ENCODE measurements at places on chromosomes 3 and 15.

GRCh38 chr15:67091071-67091979 lies 25.9 kb downstream of the SMAD3 start:
- DNase-seq = no peak

DNA sequence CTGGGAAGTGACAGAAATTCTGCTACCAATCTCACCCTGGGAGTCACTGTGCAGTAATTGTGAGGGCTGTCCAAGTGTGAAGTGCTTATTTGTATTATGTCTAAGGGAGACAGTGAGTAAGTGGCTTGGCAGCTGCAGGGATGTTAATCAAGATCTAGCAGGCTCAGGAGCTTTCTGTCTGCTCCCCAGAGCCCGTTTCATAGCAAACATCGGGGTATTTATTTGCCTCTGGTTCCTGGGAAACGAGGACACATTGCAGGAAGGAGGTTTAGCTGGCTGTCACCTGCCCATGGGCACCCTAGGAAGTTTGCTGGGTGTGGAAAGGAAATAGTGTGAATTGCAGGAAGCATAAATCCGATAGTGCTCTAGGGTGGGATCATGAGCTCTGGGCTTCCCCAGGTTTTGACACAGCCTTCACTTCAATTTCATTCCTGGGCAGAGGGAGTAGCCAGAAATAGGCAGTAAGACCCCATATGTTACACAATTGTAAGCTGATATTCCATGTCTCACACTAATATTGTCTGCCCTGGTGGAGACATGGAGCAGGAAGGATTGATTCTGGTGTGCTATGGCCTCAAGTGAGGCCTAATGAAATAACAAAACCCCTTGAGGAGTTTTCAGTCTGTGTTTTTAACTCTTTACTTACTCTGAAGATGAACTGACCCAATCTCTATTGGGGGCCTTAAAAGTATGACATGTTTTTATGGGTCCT lies 74.1 kb upstream of the MITF start:
- DNase-seq = peak; percentile 29

- no peak for DNase-seq
Observed at GRCh38 chr15:87871731-87872320, 384.7 kb downstream of the NTRK3 start.

GRCh38 chr3:11847607-11848006 lies 922 bp upstream of the TAMM41 start:
- DNase-seq = no peak

DNA sequence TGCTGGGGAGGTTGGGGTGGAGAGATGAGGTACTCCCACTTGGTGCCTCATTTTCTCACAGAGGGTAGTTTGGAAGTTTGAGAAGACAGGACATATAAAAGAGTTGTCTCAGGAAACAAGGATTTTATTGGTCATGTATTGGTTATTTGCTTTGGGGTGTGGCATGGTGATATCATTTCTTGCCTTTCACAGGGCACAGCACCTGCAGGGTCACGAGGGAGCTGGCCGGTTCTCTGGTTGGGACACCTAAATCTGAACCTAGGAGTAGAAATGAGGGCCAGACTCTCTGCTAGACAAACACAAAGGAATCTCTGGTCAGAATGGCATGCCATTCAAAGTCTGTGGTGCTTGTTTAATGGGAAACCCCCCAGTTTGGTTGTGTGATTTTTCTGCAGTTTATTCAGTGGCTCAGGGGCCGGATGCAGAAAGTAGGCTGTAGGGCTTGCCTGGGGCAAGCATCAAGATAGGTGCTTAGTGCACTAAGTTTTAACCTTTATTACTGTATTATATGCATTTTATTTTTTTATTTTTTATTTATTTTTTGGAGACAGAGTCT lies 237.7 kb upstream of the EIF1B start:
- no peak for DNase-seq

DNA sequence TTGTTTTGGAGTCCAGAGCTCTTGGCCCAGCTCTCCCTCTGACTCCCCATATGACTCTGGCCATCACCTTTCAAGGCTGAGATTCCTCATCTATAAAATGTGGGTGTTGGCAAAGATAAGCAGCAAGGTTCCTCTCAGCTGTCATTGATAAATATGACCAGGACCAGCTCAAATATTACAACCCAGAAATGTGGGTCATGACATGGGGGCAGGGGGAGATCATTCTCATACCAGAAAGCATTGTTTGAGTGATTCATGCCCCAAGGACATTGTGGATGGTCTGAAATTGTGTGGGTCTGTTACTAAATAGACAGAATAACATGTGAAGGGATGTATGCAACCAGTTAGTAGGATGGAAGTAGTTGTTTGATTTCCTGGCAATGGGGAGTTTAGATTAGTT lies 13.9 kb downstream of the UPK1B start:
- DNase-seq = no peak

Measured in frontal cortex (tissue), 4 donors.